Transverse colon (tissue), 4 donors: ENCODE measurements at places on chromosomes 2 and 18. TPM values are rescaled to one million over a fixed set of nuclear protein-coding genes. Genes with fewer than 3 reads are reported as not detected.
A peak's percentile ranks its signal among the peaks of the same experiment; 100 is the strongest.

DNA sequence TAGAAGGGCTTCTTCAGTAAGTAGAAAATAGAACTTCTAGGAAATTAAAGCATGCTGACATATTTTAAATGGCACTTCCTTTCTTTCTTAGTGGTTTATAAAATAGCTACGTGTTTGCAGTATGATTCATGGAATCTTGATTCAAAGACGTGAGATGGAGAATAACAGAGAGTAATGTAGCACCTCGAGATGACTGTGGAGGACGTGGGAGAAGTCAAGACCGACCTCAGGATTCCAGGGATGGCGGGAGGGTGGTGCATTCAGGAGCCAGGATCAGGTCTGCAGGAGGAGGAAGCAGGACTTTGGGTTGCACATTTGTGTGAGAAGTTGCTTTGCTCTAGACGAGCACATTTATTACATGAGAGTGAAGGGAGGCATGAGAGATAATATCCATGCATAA, 56.0 kb downstream of the DCDC2C start:
- no peak for DNase-seq
- no peak overlapping the region for H3K27ac ChIP-seq
- H3K27me3 ChIP-seq, result no peaks in the 10 kb centered on the region
- no peaks in the 10 kb centered on the region for H3K4me1 ChIP-seq
- H3K36me3 ChIP-seq, result no peaks in the 10 kb centered on the region

HNMT gene
- 45.0 TPM for total RNA-seq

UGT1A8 gene
- 15.1 TPM for total RNA-seq

MEP1B gene
- 2.0 TPM for total RNA-seq

DNA sequence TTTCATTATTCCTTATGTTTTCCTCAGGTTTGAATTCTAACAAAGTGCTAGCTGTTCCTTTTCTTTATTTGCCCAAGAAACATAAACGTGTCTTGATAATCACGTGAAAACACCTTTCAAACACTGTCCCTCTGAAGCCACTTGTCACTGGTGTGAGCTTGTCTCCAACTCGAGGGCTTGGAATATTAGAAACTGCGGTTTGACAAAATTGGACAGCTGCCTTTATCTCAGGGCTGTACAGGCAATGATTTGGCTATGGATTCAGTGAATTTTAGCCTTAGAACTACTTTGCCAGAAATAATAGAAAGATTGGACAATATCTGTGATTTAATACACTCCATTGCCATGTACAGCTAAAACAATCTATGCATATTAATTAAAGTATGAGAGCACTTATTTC, 763.0 kb upstream of the ACVR2A start:
- H3K27ac ChIP-seq, result no peak overlapping the region
- no peak overlapping the region for H3K4me3 ChIP-seq
- H3K27me3 ChIP-seq, result no peaks in the 10 kb centered on the region

GRCh38 chr18:7196421-7196820, 34.5 kb upstream of the LRRC30 start:
- H3K36me3 ChIP-seq, result no peaks in the 10 kb centered on the region
- no peak overlapping the region for H3K27ac ChIP-seq
- H3K4me3 ChIP-seq, result no peak overlapping the region
- no peaks in the 10 kb centered on the region for H3K4me1 ChIP-seq

DNA sequence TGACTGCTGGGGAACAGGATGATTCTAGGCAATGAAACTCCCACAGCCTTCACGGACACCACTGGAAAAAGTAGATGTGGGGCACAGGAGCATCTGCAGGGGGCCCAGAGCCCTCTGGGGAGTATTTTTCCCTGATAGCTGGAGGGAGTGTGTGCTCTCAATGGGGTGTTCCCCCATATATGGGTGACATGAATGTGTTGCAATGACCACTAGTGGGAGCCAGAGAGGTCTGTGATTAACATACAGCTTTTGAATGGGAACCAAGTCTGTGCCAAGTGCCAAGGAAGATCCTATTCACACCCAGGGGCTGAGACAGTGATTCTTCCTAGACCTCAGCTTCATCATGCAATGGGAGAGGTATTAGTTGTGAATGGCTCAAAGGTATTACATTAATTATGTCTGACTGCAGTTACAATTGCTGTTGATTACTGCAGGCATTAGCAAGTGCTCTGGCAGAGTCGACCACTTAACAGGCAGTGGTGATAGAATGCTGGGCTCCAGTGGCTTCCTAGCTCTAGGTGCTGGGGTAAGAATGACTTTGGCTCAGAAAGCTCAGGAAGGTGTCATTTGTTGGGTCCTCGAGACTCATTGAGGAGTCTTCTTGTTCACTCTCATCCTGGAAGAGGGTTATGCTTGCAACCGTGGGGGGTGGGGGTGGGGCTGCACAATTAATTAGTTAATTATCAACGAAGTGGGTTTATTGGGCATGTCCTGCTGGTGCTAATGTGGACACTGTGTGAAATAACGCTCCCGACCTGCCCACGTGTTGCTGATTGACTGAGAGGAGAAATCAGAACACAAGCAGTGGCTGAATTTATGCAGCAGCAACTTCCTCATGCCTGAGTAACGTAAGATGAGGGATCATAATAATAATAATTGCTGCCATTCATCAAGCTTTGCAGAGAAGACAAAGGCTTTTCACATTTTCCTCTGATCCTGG, 194.1 kb downstream of the CLIP4 start:
- H3K27me3 ChIP-seq, result no peaks in the 10 kb centered on the region
- no peaks in the 10 kb centered on the region for H3K36me3 ChIP-seq
- no peaks in the 10 kb centered on the region for H3K4me1 ChIP-seq
- H3K4me3 ChIP-seq, result no peak overlapping the region
- H3K27ac ChIP-seq, result no peak overlapping the region
- peak; percentile 29 for DNase-seq
